ENCODE measurements at places on chromosomes 12 and 14.

GRCh38 chr12:109944561-109945359, 44.7 kb downstream of the TCHP start:
- no peak for DNase-seq

DNA sequence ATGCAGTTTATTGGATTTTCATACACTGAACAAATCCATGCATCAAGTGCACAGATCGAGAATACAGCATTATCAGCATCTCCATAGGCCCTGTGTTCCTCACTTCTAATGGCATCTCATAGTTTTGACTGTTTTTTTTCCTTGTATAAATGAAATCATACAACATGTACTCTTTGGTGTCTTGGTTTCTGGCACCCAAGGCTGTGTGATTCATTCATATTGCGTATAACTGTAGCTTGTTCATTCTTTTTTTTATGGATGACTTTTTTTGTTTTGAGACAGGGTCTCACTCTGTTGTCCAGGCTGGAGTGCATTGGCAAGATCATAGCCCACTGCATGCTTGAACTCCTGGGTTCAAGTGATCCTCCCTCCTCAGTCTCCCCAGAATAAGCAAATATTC, 14.3 kb downstream of the RASSF8 start:
- no peak for DNase-seq

- no peak for DNase-seq
Observed at GRCh38 chr14:99758872-99759545, 34.2 kb upstream of the EML1 start.

DNA sequence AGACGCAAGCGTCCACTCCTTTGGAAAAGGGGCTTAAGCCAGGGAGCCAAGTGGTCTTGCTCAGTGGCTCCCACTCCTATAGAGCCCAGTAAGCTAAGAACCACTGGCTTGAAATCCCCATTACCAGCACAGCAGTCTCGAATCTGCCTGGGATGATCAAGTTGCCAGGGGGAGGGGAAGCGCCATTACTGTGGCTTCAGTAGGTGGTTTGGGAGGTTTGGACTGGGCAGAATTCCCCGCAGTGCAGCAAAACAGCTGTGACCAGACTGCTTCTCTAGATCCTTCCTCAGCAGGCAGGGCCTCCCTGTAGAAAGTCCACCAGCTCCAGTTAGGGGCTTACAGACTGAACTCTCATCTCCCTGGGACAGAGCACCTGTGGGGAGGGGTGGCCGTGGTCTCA, 115.4 kb downstream of the TMEM117 start:
- no peak for DNase-seq

DNA sequence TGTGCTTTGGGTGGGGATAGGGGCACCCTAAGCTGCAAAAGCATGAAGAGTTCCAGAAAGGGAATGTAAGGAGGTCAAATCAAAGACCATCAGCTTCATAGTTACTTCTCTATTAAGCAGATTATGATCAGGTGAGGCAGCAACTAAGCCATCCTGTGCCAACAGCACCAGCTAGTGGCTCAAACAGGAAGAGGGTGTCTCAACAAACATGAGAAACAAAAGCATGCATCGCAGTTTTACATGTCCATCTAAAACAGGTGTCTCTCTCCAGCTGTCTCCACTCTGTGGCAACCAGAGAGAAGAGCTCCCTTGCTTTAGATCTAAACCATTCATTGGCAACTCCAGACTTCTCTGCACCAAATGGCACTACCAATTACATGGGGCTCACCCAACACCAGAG, 52.9 kb downstream of the ACTN1 start:
- no peak for DNase-seq

GRCh38 chr14:67553547-67553946, 20.5 kb downstream of the PLEKHH1 start:
- DNase-seq: no peak

- DNase-seq: no peak
Observed at GRCh38 chr14:93045965-93046704, 69.6 kb downstream of the ITPK1 start.

- no peak for DNase-seq
Observed at GRCh38 chr14:89447182-89447944, 30.3 kb upstream of the FOXN3 start.

GRCh38 chr14:103155010-103155409, 31.7 kb downstream of the TNFAIP2 start:
- peak; percentile 21 for DNase-seq

GRCh38 chr12:51188359-51189051, 15.6 kb upstream of the TFCP2 start:
- peak; percentile 83 for DNase-seq

DNA sequence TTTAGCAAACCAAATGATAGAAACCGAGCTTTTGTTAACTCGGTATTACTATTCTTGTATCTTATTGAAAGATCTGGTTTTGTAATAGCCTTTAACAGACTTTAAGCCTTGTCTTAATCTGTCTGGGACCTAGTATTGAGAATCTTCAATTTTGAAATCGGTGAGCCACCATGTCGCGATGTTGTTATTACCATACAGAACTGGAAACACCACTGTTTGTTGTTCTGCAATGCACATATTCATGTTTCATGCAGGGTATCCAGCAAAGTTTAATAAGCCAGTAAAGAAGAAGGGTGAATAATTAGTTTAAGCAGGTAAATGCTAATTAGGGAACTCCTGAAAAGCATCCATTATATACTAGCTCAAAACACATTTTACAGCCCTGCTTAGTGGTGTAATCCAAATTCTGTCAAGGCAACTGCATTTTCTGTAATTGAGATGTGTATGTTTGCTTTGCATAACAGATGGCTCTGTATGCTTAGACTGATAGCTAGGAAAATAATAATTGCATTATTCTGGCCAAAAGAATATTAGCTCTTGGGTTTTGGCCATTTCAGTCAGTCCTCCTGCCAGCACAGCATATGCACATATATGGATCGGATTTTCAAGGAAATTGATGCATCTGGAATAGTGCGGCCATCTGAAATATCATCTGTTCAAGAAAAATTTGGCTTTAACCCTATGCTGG, 389.2 kb downstream of the EGLN3 start:
- DNase-seq: no peak

GRCh38 chr14:68712703-68713370, 80.0 kb downstream of the ZFP36L1 start:
- no peak for DNase-seq

GRCh38 chr14:50407111-50407812, 10.6 kb upstream of the CDKL1 start:
- no peak for DNase-seq

DNA sequence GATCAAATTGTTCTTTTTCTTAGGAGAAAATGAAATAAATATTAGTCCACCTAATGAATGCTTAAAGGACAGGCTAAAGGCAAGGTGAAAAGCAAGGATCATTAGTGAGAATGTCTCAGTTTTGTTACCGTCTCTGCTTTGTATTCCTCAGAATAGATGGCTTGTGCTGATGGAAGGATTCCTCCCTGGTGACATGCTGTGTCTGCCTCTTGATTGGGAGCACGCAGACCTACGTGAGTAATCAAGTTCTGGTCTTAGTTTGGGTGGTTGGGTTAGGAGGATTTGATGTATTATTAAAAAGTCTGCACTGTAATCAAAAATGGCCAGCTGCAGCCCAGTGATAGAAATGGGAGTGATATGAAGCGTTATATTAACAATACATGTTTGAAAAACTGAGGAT, 78.8 kb upstream of the RTL1 start:
- DNase-seq: no peak

GRCh38 chr12:108833355-108833733, 24.0 kb downstream of the SSH1 start:
- no peak for DNase-seq
